Amniotic epithelial cell (primary cell): ENCODE measurements at places on chromosomes 13 and 19.

DNA sequence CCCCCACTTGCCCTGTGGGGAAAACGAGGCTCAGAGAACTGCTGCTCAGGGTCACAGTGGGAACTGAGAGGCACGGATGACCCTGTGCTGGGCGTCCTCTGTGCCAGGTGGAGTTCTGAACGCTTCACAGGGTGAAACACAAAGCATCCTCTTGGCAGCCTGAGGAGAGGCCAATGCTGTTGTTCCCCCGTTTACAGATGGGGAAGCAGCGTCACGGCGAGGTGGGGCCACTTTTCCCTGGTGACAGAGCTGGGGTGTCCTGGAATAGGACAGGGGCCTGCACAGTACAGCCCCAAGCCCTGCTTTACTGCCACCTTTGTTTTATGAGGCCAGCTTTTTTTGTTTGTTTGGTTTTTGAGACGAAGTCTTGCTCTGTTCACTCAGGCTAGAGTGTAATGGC, 22.1 kb downstream of the DHX34 start:
- no peak for DNase-seq

DNA sequence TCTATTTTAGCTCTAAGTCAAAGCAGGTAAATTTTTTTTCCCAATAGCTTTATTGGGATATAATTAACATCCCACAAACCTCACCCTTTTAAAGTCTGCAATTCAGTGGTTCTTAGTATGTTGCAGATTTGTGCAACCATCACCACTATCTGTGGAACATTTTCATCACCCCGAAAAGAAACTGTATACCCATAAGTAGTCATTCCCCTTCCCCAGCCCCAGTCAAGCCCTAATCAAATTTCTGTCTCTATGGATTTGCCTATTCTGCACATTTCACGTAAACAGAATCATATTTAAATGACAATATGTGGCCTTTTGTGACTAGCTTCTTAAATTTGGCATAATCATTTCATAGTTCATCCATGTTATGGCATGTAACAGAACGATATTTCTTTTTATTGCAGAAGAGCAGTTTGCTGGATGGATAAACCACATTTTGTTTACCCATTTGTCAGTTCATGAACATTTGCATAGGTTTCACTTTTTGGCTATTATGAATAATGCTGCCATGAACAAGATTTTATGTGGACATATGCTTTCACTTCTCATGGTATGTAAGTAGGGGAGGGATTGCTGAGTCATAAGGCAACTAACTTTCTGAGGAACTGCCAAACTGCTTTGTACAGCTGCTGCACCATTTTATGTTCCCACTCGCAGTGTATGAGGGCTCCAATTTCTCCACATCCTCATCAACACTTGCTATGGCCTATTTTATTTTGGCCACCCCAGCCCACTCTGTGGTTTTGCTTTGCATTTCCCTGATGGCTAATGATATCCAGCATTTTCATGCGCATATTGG, 10.9 kb downstream of the SLC46A3 start:
- DNase-seq, result peak; percentile 80

GRCh38 chr13:82627183-82627582, 1255.1 kb downstream of the SLITRK1 start:
- DNase-seq, result no peak

DNA sequence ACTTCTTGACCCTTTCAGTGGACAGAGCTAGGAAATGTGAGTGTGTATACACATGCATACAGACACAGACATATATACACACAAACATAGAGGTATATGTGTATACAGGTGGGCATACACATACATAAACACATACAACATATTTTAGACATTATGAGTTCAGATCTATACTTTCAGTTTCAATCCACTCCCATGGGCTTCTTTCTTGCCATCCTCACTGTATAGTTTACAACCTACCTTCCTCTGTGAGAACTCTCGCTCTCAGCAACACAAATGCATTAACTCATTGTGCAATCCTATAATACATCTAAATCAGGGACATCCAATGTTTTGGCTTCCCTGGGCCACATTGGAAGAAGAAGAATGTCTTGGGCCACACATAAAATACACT, 21.2 kb upstream of the SCEL start:
- no peak for DNase-seq

DNA sequence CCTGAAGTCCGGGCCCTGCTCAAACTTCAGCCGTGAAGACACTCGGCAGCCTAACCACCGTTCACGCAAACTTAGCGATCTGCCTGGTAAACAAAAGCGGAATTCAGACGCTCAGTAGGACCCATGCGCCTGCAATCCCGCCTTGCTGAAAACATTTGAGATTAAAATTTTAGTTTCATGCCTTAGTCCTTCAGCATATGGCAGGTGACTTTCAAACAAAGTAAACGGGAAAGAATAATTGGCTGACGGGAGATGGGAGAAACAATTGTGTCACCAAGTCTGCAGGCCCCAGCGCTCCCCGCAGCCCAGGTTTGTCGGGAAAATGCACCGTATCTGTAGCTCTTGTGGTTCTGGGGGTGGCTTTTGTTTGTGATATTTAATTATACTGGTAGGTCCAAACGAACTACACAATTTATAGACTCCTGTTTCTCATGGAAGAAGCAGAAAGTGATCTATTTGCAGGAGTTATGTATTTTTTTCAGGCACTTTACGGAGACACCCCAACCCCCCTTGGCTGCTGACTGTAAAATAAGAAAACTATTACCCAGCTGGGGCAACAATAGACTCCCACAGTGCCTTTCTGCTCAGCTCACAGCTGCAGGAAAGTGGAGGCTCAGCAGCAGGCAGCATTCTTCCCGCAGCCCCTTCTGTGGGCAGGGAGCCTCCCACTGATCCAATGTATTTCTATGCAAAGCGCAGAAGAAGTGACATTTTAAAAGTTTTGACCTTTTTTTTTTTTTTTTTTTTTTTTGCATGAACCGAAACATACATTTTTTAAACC, 94.8 kb downstream of the SOX1 start:
- no peak for DNase-seq

- no peak for DNase-seq
Observed at GRCh38 chr13:90477216-90477615, 870.3 kb upstream of the MIR17HG start.

GRCh38 chr13:20006206-20006605, 47.7 kb downstream of the ZMYM2 start:
- DNase-seq, result peak; percentile 46

DNA sequence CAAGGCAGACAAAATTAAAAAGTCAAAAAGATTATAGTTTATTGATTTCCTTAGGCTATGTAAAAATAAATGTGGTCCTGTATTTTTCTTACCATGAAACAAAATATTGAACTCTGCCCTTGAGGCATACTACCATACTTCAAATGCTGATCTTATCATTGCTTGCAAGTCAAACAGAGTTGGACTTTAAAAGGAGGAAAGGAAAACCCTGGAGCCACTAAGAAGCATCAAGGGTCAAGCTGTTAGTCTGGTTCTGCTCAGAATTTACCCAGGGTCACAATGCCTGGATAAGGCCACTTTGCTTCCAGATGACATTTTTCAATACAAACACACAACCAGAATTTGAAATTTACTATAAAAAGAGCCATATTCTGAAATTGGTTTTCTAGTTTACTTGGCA, 2.2 kb upstream of the FREM2 start:
- DNase-seq, result no peak
